NCI-H2107 (cell line): ENCODE measurements at places on chromosomes 6 and 20.

GRCh38 chr6:135962731-135963130 is 111.2 kb downstream of the PDE7B start:
- DNase-seq = no peak

GRCh38 chr6:132491303-132491702 is 21.6 kb downstream of the STX7 start:
- DNase-seq = no peak

- no peak for DNase-seq
Measured at GRCh38 chr6:131068165-131068564, 5.1 kb upstream of the EPB41L2 start.

DNA sequence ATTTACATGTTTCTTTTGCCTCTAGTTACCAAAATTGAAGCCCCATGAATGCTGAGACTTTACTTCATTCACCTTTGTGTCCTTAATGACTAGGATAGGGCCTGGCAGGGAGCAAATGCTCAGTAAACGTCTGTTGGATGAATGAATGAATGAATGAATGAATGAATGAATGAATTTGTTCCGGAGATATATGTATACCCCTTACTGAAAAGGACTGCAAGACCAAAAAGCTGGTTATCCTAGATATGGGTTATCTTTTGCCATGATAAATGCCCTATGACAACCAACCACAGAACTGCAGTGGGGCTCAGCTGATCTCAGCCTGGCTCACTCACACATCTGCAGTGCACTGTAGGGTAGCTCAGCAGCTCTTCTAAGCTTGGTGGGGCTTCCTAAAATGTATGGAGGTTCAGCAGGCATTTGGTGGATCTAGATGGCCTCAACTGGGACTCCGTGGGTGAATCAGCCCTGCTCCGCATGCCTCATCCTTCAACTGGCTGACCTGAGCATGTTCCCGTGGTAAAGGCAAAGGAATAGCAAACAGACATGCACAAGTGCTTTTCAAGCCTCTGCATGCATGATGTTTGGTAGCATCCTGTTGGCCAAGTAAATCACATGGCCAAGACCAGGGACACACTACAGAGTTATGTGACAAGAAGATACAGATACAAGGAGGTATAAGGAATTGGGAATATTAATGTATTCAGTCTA is 378.7 kb upstream of the SOX4 start:
- no peak for DNase-seq

DNA sequence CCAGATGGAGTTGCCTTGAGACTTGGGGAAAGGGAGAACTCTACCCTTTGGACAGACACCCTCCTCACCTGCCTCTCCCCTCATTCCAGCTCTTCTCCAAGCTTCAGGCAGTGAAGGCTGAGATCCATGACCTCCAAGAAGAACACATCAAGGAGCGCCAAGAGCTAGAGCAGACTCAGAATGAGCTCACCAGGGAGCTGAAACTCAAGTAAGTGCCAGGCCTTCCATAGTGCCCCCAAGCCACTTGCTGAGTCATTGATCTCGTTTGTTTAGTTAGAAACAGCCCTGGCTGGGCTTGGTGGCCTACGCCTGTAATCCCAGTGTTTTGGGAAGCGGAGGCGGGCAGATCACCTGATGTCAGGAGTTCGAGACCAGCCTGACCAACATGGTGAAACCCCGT is 39.2 kb downstream of the KIF3B start:
- DNase-seq = no peak

DNA sequence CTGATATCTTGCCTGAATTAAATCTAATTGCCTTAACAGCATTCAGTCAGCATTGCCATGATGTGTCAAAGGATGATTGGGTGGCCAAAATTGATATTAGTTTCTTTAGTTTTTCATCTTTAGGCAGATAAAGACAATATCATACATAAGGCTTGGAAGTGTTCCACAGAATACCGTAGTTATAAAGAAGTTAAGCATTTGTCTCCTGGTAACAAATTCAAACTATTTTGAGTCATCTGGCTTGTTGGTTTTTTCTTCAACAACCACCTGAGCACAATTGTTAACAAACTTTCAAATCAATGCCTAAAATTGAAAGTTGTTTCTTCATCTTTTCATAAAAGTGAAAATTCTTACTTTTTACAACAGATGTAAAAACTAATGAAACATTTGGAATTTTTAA is 47.5 kb upstream of the ADGRF5 start:
- DNase-seq = no peak

DNA sequence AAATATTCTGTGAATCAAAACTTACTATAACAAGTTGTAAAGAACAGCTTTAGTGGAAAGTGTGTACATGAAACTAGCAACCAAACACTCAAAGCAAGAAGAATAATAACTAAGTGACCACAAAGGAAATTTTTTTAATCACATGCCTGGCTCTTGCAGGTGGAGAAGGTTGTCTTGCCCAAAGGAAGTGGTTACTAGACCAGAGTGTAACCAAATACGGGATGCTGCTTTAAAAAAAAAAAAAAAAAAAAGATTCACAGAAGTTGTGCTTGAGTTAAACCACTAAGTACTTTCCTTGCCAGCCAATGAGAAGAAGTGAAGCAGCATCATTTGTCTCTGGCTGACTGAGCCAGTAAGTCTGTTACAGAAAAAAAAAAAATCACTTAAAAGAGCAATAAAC is 19.1 kb upstream of the HLA-DQB1 start:
- DNase-seq = no peak

- DNase-seq = no peak
Measured at GRCh38 chr20:31595654-31596411, 9.3 kb upstream of the ID1 start.

GRCh38 chr6:89379281-89379680 is 26.8 kb upstream of the UBE2J1 start:
- DNase-seq = no peak

DNA sequence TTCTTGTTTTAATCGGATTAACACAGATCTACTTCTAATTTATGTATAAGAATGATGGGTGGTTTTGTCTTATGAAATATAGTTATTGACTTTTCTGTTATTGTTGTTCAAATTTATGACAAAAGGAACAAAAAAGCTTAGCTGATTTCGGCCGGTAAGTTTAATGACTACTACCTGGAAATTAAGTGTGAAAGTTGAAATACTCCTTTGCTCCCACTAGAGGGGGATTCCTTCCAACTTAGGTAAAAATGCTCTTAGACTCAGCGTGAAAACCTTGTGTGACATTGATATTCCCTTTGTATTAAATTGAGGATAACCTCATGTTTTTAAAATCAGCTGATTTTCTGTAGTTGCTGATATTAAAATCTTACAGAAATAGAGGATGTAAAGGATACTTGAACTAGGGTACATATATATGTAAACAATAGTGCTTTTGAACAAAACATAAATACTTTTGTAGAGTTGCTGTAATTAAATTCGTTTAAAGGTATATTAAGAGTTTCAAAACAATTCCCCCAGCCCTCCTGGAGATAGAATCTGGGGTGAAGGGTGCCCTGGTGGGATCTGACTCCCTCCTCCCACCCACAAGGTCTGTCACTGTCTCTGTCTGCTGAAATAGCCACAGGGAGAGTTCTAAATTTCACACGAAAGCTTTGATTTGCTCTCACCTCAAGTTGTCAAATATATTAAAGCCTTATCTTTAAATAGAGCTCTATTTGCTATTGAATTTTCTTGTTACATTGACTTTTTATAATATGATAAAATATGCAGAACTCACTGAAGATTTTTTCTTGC is 257.5 kb downstream of the ARID1B start:
- DNase-seq = no peak

- no peak for DNase-seq
Measured at GRCh38 chr20:14148042-14148441, 152.7 kb downstream of the MACROD2 start.

DNA sequence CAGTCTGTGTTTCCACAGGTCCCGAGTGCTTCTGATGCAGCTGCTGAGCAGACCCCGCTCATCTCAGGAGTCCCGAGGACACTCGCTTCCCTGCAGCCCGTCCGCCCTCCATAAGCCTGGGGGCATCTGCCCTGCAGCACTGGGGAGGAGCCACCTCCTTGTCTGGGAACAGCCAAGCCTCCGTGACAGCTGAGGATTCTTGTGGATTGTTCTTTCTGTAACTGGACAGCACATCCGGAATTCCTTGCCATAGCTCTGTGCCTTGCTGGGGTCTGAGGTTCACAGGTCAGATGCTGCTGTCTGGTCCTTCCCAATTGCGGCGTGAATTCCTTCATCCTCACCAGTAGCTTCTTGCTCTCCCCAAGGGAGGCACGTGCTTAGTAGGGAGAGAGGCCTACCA is 38.4 kb upstream of the FNDC1 start:
- DNase-seq = no peak

DNA sequence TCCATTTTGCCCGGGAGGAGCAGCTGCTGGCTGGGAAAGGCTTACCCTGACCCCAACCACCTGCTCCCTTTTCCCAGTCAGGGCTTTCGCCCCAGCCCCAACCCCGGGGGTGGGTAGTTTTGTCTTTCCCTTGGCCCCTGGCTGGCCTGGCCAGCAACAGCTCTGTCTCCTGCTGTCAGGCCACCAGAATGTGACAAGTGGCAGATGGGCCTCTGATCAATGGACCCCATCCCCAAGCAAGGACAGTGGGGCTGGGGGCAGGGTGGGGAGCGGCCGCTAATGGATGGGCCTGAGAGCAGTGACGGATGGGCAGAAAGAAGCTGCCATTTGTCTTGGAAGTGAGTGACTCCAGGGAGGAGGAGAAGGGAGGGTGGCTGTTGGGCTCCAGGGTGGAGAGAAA is 121.6 kb downstream of the DHX35 start:
- no peak for DNase-seq

DNA sequence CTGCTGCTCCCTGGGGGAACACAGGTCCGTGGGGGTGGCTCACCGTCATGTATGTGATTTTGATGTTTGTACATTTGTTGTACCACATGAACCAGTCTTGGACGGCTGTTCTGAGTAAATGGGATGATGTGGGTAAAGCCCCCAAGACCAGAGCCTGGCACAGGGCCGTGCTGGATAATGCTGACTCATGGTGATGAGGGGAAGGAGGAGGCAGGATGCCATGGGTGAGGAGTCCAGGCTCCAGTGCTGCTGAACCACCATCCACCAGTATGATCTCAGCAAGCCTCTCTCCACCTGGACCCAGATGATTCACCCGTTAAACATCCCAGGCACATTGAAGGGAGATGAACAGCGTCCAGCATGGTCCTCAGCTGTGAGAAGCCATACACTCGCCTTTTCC is 9.6 kb upstream of the APCDD1L start:
- DNase-seq = no peak
